Caki2 (cell line): ENCODE measurements at places on chromosomes 3 and 15. TPM values are rescaled to one million over a fixed set of nuclear protein-coding genes. Genes with fewer than 3 reads are reported as not detected.

GRCh38 chr15:33375236-33375635, 64.5 kb downstream of the RYR3 start:
- no peak for DNase-seq

DNA sequence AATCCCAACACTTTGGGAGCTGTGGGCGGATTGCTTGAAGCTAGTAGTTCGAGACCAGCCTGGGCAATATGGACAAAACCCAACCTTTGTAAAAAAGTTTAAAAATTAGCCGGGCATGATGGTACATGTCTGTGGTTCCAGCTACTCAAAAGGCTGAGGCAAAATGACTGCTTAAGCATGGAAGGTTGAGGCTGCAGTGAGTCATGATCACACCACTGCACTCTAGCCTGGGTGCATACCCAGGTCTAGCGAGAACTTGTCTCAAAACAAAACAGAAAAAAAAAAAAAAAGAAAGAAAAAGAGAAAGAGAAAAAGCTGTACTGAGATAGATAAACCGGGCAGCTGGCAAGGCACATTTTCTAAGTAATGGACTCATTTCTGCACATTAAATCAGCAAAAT, 10.6 kb downstream of the ARPP19 start:
- DNase-seq = peak; percentile 79

DNA sequence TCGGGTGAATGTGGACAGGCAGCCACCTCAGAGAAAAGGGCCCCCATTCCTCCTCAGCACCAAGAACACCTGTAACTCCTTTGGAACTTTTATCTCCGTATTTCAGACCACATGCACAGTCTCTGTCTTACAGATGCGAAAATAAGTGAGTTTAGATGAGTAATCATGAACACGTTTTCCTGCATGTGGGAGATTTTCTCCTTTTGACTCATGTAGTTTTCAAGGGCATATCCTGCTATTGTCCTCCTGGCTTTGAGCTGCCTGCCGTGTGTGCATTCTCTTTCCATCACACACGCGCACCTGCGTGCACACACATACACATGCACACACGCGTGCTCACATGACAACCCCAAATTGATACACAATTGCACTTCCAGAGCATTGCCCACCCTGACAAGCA, 239.2 kb downstream of the GABRG3 start:
- DNase-seq = no peak

- DNase-seq = peak; percentile 48
These were observed 52.7 kb downstream of the MITF start for GRCh38 chr3:69791919-69792399.

- DNase-seq = no peak
These were observed 520.4 kb downstream of the FOXP1 start for GRCh38 chr3:71062952-71063772.

- DNase-seq = no peak
These were observed 427.2 kb downstream of the ZIC1 start for GRCh38 chr3:147836330-147836729.

Gene TFDP2
- total RNA-seq = 20.6 and 27.9 TPM in 2 replicates

Gene ALDH1L1
- 2.6 and 5.9 TPM in 2 replicates for total RNA-seq
